ENCODE measurements at places on chromosomes 5 and 9.
A peak's percentile ranks its signal among the peaks of the same experiment; 100 is the strongest.

GRCh38 chr5:128490761-128491160 lies 47.3 kb downstream of the FBN2 start:
- no peak for DNase-seq

DNA sequence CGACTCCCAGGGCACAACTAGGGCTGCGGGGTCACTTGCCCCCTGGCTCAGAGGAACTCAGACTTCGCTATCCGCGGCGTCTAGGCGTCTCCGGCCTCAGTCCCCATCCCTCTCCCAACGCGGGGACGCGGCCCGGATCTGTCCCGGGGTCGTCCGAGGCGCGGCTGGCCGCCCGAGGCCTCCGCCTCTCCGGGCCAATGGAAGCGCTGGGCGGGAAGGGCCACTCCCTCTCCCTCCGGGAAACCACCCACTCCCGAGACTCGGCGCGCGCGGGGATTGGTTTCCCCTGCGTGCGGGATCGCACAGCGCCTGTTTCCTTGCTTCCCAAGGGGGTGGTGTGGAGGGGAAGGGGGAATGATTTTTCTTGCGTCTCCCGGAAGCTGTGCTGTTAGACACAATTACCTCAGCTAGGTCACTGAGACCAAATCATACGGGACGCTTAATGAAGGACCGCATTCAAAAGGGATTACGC lies 38.3 kb downstream of the NR2F1 start:
- peak; percentile 72 for DNase-seq

- no peak for DNase-seq
Observed at GRCh38 chr5:142499591-142500226, 174.9 kb upstream of the SPRY4 start.

- DNase-seq = no peak
Observed at GRCh38 chr5:108650997-108651396, 96.7 kb upstream of the FER start.

- no peak for DNase-seq
Observed at GRCh38 chr5:158640593-158640980, 459.1 kb downstream of the EBF1 start.

- DNase-seq = no peak
Observed at GRCh38 chr9:89701221-89701798, 96.5 kb downstream of the GADD45G start.

DNA sequence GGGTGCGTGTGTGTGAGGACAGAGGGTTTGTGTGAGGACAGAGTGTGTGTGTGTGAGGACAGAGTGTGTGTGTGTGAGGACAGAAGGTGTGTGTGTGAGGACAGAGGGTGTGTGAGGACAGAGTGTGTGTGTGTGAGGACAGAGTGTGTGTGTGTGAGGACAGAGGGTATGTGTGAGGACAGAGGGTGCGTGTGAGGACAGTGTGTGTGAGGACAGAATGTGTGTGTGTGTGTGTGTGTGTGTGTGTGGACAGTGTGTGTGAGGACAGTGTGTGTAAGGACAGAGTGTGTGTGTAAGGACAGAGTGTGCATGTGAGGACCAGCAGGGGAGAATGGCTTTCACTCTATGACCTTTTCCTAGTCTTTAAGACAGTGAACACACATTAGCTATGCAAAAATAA lies 63.1 kb upstream of the UBAC1 start:
- no peak for DNase-seq

GRCh38 chr5:50853151-50853550 lies 186.7 kb downstream of the PARP8 start:
- DNase-seq = no peak

DNA sequence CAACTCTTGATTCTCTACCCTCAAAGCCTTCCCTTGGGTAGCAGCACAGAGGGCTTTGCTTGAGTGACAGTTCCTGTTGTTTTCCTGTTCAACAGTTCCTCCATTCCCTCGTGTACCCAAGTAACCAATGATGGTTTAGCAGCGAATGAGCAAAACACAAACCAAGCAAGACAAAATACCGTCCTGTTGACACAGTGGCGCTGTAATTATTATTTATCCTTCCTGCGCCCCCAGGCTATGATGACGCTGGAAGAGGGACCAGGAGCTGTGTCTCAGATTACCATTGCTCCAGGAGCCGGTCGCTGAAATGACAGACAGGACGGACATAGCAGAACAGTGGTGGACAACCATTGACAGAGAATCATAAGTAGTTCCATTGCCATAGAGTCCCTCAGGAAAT lies 154.8 kb downstream of the GADD45G start:
- no peak for DNase-seq

DNA sequence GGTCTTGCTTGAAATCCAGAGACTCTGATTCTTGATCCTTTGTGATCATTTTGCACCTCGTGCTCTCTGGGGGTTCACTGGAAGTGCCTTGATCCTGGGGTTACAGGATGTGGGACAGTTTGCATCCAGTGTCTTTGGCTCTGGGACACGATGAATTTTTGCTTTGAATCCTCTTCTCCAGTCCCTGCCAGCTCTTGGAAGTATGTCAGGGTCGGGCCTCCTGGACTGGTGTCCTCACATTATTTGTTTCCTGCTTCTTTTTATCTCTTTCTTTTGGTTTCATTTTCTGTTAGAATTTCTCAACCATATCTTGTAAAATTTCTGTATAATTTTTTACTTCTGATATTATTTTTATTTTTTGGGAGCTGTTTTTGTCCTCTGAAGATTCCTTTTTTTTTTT lies 34.2 kb downstream of the SECISBP2 start:
- DNase-seq = no peak
